ENCODE measurements at places on chromosomes 2 and 18.

DNA sequence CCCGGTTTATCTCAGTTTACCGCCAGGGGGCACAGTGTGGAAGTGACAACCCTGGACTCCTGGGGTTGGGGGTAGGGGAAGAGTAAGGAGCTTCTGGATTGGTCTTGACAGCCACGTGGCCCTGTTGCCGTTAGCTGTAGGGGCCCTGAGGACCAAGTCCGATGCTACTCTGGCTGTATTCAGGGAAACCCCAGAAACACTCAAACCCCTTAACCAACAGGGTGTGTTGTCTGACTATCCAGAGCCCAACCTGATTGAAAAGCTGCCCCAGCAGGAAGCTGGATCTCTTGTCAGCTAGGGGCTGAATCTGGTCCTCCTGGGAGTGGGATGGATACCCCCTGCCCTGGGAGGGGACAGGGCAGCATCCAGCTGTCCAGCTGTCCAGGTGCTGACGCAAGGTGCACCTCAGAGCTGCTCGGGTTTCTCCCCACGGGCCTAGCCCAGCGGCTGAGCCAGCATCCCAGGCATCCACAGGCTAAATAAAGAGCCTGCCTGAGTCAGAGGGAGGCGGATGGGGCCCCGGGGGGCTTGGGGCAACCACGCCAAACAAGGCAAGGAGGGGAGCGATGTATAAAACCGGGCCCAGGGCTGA lies 3.1 kb upstream of the GMPPA start:
- no peak for DNase-seq

- no peak for DNase-seq
These were observed 36.1 kb upstream of the NDUFV2 start for GRCh38 chr18:9066358-9066757.

DNA sequence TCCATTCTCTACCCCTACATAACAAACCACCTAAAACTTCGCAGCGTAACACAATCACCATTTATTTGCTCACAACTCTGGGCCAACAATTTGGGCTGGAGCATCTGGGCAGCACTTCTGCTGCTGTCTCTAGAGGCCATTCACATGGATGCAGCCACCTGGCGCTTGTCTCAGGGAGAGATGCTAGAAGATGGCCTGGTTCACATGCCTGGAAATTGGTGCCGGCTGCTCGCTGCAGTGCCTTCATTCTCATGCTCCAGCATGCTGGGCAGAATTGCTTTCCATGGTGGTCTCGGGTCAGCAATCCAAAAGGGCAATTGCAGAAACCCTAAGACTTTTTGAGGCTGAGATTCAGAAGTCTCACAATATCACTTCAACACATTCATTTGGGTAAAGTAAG lies 157.4 kb downstream of the SUCLG1 start:
- no peak for DNase-seq

GRCh38 chr2:181264001-181264400 lies 193.2 kb upstream of the ITGA4 start:
- no peak for DNase-seq

GRCh38 chr18:58674863-58675472 lies 3.7 kb downstream of the MALT1 start:
- DNase-seq: no peak

GRCh38 chr18:74597034-74597661 lies 522 bp upstream of the ZNF407 start:
- DNase-seq: no peak

- DNase-seq: no peak
These were observed 2.0 kb upstream of the RAB3GAP1 start for GRCh38 chr2:135050132-135050531.

DNA sequence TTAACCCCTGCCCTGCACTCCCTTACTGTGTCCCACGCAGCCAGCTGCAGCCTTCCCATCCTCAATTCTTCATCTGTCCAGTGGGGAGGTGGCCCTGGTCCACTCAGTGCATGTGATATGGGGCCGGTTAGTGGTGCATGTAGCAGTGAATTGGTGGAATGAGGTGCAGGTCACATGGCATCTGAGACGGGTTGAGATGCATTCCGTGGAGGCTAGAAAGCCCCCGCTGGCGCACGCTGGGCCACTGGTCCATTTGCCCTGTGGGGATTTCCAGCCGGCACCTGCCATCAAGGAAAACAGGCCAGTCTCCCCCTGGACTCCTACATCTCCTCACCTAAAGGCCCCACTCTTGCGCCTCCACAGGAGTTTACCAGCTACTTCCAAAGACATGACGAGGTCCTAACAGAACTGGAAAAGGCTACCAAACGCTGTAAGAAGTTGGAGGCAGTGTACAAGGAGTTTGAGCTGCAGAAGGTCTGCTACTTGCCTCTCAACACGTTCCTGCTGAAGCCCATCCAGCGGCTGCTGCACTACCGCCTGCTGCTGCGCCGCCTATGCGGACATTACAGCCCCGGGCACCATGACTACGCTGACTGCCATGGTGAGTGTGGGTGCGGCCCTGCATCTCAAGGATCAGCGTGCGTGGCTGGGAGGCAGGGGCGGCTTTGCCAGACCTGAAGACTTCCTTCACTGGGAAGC lies 40.5 kb downstream of the STK25 start:
- no peak for DNase-seq

GRCh38 chr18:46939337-46939963 lies 22.0 kb downstream of the KATNAL2 start:
- no peak for DNase-seq

GRCh38 chr2:54040250-54040649 lies 69.5 kb upstream of the PSME4 start:
- no peak for DNase-seq

DNA sequence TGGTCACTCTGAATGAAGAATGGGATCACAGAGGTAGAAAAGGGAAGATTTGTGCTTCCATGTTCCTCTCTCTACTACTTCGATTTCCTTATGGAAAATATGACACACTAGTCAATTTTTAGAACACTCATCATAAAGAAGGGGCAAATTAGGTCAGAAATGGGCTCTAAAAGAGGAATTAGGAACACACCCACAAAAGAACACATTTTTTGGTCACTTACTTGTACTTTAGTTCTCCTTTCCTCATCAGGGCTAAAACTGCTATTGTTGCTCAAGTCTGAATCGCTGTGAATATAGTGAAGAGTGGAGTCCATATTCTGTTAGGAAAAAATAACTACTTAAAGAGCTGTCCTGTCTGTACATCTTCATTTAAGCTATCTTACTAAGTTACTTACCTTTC lies 52.6 kb downstream of the PPP4R1 start:
- DNase-seq: no peak

- no peak for DNase-seq
These were observed 120.3 kb downstream of the PXDN start for GRCh38 chr2:1623906-1624445.

DNA sequence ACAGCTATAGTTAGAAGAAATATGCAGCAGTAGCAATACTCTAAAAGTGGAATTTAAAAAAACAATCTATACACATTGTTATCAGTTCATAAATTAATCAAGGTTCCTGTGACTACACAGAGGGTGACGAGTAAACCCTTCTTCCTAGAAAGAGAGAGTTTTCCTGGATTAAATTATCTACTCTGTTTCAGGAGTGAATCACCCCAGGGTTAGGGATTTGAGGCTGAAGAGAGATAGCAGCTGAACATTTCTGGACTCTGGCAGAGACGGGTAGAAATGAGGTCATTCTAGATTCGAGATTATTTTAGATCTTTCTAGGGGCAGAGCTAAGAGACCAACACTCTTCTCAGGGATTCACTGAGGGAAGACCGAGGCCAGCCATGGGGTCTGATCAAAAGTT lies 38.8 kb upstream of the PMAIP1 start:
- no peak for DNase-seq

GRCh38 chr18:6409933-6410332 lies 4.8 kb downstream of the L3MBTL4 start:
- no peak for DNase-seq
